ENCODE measurements at places on chromosomes 5 and 9.

DNA sequence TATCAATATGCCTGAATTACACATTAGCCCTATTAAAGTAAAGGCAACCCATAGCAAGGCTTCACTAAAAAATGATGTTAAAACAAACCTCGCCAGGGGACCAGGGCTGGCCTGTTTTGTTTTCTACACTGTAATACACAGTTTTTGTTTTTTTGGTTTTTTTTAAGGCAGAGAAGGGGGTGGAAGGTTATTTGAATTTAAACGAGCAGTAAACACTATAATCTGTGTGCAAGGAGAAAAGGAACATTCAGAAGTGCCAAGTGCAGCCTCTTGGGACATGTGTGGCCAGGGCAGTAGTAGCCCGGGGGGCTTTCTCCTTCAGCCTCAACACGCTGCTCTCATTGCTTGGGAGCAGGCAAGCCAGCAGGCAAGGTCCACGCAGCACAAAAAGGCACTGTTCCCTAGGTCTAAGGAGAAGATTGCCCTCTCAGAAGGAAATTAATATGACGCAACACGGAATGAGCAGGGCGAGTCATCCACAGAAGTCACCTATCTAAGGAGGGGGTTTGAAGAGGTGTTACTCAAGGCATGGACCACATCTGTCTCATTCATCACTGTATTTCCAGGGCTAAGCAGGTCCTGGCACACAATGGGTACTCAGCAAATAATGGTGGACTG lies 16.2 kb downstream of the SIL1 start:
- DNase-seq = no peak

GRCh38 chr5:102591650-102592049 lies 92.8 kb upstream of the SLCO6A1 start:
- no peak for DNase-seq

DNA sequence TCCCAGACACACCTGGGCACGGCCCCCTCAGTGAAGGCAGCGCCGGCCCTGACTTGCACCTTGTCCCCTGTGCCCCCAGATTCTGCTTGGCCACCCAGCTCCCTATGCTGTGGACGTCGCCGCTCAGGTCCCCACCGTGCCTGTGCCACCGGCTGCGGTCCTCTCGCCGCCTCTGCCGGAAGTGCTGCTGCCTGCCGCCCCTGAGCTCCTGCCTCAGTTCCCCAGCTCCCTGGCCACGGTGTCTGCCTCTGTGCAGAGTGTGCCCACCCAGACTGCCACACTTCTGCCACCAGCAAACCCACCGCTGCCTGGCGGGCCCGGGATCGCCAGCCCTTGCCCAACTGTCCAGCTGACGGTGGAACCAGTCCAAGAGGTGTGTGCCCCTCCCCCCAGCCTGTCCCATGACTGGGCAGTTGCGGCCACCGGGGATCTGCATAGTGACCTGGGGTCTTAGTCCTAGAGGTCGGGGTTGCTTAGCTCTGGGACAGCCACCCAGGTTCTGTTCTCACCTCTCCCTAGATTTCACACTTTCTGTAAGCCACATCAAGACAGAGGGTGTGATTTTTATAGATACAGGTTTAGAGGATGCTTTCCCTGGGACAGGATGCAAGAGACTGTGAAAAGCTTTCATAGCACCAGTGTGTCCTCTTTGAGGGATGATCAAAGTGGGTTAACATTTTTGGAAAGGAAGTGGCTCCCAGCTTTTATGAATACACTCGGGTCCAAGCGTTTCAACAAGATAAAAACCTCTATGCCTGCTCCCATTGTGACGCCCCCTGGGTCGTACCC lies 78.0 kb downstream of the WNK2 start:
- DNase-seq = no peak

GRCh38 chr9:18327121-18327520 lies 146.8 kb upstream of the ADAMTSL1 start:
- DNase-seq = no peak

GRCh38 chr5:71925608-71926091 lies 181.6 kb upstream of the MAP1B start:
- peak; percentile 71 for DNase-seq

- no peak for DNase-seq
Observed at GRCh38 chr5:36899860-36900259, 23.3 kb downstream of the NIPBL start.

DNA sequence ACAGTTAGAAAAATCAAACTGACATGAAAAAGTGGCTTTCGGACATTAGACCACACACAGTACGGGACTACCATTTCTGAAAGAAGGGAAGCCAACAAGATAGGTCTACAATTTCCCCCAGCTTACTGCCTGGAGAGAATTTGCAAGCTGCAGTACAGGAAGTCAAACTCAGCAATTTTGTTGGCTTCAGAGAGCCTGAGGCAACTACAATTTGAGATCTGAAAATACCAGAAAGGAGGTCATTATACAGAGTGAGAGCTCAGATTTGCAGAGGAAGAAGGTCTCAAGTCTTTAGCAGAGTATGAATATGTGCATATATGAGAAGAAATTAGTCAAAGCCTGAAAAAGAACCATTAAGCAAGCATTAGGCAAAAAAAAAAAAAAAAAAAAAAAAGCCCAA lies 83.0 kb downstream of the OXCT1 start:
- DNase-seq = no peak

DNA sequence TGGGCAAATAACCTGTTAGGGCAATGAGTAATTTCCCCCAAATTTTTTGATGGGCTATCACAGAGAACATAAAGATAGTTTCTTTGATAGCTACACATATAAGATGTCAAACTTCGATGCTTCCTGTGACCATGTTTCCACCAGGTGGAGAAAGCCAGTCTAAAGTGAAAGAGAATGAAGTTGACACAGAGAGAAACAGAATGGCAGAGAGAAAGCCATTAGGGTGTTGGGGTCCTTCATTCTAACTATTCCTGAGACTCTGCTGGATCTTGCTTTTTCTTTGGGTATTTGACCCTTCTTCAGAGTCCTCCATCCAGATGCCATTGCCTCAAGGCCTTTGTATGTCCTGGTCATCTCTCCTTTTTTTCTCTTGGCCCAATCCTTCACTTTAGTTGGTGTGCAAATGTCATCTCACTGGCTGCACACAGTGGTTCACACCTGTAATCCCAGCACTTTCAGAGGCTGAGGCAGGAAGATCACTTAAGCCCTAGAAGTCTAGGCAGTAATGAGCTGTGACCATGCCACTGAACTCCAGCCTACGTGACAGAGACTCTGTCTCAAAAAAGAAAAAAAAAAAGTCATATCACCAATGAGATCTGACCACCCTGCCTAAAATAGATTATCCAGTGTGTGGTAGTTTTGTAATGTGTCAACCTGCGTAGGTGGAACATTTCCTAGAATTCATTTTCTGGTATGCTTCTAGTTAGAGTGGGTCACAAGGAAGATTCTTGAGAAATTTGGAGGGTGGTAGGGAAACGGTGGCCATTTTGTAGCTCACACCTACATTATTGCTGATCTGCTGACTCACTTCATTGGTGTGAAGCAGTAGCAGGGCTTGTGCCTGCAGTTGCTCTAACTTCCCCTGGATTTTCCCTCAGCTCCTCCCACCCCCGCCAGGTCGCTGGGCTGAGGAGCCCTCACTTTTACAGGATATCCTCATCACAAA lies 20.8 kb upstream of the KIF2A start:
- no peak for DNase-seq

DNA sequence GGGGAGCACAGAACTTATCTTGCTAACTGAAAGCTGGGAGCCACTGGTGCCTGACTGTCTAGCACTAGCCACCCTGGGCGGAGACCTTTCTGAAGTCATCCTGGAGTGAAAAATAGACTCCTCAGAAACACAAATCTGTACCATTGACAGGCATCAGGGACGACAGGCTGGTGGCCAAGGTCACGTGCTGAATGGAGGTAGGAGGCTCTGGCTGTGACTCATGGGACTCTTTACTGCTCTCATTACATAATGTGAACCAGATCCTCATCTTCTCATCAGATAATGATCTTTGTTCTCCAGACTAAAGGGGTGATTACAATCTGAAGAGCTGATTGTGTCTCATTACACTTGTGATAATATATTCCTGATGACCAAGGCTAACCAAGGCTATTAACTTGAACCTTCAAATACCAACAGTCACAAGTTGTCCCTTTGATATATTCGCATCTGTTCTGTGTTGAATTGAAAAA lies 91.8 kb downstream of the SEMA5A start:
- DNase-seq = no peak

- DNase-seq = no peak
Observed at GRCh38 chr5:132179405-132179804, 48.2 kb downstream of the P4HA2 start.

GRCh38 chr5:174617285-174617684 lies 107.1 kb upstream of the MSX2 start:
- no peak for DNase-seq

- no peak for DNase-seq
Observed at GRCh38 chr9:117435630-117436261, 20.9 kb upstream of the ASTN2 start.

DNA sequence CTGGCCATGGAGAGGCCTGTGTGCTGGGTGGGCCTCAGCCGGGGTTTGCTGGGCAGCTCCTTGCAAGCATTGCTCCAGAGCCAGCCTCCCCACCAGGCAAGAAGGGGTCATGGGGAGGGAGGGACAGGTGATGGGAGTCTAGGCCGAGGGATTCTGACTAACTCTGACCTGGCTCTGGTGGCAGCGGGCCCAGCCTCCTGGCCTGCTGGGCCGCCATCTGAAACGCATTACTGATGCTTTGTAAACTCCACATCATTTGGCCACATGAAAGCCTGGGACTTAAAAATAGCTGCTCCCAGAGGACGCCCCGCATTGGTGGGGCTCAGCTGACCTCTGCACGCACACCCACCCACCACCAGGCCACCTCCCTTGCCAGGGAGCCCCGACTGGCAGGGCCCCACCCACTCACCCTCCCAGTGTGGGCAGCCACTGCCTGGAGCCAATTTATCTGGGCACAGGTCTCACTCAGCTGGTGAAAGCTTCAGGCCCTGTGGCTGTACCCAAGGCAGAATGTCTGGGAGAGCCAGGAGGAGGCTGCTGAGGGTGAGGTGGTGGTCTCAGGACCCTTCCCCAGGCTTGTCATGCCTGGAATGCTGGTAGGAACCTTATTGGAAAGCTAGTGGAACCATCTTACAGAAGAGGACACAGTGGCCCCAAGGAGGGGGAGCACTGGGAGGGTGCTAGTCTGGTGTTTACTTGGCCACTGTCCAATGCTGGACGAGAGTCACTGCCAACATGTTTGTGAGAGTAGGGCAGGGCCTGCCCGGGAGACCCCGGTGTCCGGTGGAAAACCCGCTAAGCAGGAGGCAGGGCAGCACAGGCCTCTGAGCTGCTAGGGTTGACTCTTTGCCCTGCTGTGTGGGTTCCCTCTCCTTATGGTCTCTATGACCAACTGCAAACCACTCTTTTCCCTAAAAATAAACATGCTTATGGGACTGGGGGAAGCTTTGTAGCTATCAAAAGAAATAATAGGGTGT lies 10.8 kb downstream of the TCF7 start:
- peak; percentile 49 for DNase-seq

- DNase-seq = no peak
Observed at GRCh38 chr9:85599540-85600105, 142.1 kb downstream of the AGTPBP1 start.

DNA sequence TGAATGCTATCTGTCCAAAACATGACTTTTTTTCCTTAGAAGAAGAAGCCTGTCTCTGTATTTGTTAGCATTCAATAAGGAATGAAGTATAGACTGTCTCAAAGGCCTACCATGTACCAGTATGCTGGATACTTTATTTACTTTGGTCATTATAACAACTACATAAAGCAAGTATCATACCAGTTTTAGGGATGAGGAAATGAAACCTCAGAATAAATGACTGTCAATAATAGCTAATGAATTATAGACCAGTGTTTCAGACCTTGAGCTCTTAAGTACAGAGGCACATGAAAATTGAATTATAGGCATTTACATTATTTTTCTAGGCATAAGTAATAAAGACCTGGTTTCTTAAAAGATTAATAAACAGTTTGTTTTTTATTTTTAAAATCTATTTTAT lies 166.4 kb upstream of the TLX3 start:
- DNase-seq = no peak

DNA sequence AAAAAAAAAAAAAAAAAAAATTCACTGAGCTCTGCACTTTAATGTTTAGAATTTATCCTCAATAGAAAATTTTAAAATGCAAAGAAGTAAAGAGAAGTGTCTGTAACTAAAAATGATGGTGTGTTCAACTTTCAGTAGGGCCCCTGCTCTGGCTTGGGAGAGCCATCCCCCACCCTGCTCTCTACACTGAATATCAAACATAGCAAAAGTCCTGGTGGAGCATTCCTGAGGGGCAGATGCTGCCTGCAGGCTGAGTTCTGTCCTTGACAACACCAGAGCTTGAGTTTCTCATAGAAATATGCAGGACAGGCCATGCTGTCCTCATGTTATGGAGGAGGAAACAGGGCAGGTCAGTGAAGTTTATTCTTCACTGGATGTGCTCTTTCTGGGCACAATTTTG lies 7.1 kb upstream of the SEMA4D start:
- DNase-seq = no peak

DNA sequence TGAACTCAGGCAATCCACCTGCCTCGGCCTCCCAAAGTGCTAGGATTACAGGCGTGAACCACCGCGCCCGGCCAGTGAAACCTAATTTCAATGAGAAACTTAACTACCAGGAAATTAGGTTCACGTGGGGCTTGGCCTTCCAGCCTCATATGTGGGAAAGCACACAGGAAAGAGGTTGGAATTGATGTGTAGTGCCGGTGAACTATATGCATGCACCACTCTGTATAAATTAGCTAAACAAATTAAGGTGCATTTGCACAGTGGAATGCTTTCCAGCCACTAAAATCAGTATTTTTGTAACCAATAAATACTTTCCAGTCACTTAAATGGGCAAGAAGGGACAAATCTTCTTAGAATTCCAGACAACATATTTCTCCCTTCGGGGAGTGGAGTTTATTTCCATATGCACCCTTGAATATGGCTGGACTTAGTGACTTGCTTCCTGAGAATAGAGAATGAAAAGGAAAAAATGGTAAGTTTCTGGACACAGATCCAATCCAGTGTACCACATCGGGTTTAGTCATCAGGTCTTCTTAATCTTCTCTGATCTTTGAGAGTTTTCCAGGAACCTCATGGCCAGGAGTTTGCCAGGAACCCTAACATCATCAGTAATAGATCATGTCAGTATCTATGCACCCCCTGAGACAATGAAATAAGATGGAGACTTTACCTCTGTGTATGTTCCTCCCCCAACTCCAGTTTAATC lies 24.9 kb downstream of the ATOX1 start:
- DNase-seq = no peak

GRCh38 chr9:79256691-79257213 lies 315.0 kb upstream of the TLE4 start:
- peak; percentile 74 for DNase-seq

DNA sequence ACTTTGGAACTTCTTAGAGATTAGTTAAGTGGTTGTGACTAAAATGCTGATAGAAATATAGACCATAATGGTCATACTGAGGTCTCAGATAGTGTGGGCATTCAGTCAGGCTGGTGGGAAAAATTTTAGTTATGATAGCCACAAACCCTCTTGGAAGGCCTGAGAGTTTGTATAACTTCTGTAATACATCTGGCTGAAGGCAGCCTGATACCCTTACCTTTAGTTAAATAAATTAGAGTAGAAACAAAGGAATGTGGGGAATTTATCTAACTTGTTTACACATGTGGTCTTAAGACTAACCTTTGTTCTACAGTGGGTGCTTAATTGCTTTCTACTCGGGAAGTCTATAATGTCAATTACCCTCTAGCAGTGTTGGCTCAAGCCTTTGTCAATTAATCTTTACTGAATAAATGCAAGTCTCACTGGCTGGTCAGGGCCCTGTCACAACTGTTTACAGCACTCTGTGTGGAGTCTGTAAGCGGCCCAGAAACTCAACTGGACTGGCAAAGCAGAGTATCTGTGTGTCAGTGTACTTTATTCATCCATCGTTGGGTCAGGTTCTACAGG lies 184.0 kb downstream of the FBXO4 start:
- no peak for DNase-seq

Measured in NCI-H446 treated with DMSO at 0.1 percent for 48 hours (cell line).